ENCODE measurements at places on chromosomes 7 and 10.

- no peak for DNase-seq
Observed at GRCh38 chr10:28020080-28020860, 21.4 kb upstream of the ODAD2 start.

GRCh38 chr10:11517150-11517549 is 94.3 kb downstream of the USP6NL start:
- DNase-seq = no peak

DNA sequence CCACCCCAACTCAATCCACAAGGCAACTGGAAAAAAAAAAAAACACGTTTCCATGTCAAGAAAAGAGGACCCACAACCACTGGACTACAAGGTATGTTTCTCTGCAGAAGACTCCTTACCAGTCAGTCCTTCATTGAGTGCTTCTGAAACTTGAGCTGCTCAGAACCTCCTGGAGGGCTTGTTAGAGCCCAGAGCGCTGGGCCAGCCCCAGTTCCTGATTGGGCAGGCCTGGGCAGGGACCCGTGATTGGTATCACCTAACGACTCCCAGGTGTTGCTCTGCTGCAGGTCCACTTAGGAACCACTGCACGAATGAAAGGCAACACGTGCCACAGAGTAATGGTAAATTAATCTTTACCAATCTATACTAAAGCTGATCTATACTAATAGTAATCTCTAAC is 473 bp upstream of the CCDC201 start:
- no peak for DNase-seq

GRCh38 chr7:152330827-152331226 is 105.0 kb downstream of the KMT2C start:
- no peak for DNase-seq

GRCh38 chr7:40717242-40717641 is 582.4 kb downstream of the SUGCT start:
- no peak for DNase-seq

GRCh38 chr10:119253433-119254174 is 46.2 kb downstream of the GRK5 start:
- DNase-seq = peak; percentile 25

GRCh38 chr7:131159961-131160361 is 167.7 kb upstream of the MKLN1 start:
- no peak for DNase-seq

DNA sequence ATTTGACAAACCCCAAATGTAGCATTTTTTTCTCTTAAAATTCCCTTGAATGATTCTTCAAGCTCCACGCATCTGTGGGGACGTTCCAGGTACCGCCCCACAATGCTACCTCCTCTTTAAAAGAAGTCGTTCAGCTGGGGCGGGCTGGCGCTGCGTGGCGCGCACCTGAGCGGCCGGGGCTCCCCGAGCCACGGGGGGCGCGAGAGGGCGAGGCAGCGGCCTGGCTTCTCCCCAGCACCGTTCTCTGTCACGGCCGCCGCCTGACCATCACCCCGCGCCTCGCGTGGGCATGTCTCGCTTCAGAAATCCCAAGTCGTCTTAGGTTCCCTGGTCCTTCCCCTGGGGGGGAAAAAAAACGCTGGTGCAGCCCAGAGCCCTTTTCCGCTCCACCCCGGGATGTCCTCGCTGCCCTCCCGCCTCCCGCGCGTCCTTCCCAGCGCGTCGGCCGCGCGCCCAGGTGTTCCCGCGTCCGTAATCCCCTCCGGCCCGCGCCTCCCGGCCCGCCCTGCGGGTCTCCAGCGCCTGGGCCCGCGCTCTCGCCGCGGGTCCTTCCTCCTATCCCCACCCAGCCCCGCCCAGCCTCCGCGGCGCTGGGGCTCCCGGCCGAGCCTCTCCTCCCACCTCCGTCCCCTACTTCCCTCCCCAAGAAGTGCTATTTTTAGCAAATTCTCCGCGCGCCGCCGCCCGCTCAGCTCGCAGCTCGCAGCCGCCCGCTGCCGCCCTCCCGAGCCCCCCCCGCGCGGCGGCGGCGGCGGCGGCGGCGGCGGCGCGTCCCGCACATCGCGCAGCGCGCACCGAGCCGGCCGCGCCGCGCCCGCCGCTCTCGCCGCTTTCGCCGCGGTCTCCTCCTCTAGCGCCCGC is 58.7 kb upstream of the PRPS1L1 start:
- DNase-seq = no peak

All from stimulated activated naive CD4-positive, alpha-beta T cell treated with Interleukin-2 at 50 U/mL for 16 hours (primary cell).